ENCODE measurements at places on chromosomes 16 and 17. TPM values are rescaled to one million over a fixed set of nuclear protein-coding genes. Genes with fewer than 3 reads are reported as not detected.

Gene SEPTIN12
- total RNA-seq, result not detected

Gene ASGR2
- total RNA-seq, result not detected

Gene CACNG5
- total RNA-seq, result not detected

Gene SDR42E2
- total RNA-seq, result under 0.01 TPM

Gene PRR29
- total RNA-seq, result 0.16 TPM

Gene WSCD1
- 0.72 TPM for total RNA-seq

Gene TNFSF13
- total RNA-seq, result 11.4 TPM

Gene SLC6A4
- 56.9 TPM for total RNA-seq

Gene KRTAP1-4
- total RNA-seq, result not detected

Gene KRT31
- total RNA-seq, result not detected

Gene PABPN1L
- not detected for total RNA-seq

Gene CMTM1
- not detected for total RNA-seq

Gene SSTR5
- 1.4 TPM for total RNA-seq

Gene CCL18
- not detected for total RNA-seq

Gene NECAB2
- not detected for total RNA-seq

Gene DPEP2
- total RNA-seq, result not detected

Gene CNGB1
- total RNA-seq, result not detected

Gene SLC7A5
- 61.9 TPM for total RNA-seq

Gene TNFRSF13B
- not detected for total RNA-seq

Gene TXNL4B
- 10.4 TPM for total RNA-seq

Gene NKD1
- 0.32 TPM for total RNA-seq

Gene SERPINF2
- total RNA-seq, result 0.65 TPM

Gene PYY
- total RNA-seq, result not detected

Gene TP53TG3C
- total RNA-seq, result not detected

Gene SULT1A4
- 5.2 TPM for total RNA-seq

Gene CARD14
- total RNA-seq, result not detected

Gene CCR7
- total RNA-seq, result not detected

Gene CIBAR2
- not detected for total RNA-seq

Gene SEZ6
- total RNA-seq, result not detected

Gene NPIPA3
- not detected for total RNA-seq

Gene SLC16A6
- not detected for total RNA-seq

Gene TLCD1
- 20.9 TPM for total RNA-seq

Gene CRYBA1
- total RNA-seq, result not detected

Gene CD19
- total RNA-seq, result not detected

Gene CSH1
- not detected for total RNA-seq

Gene FBXW10
- not detected for total RNA-seq

Gene FBXL16
- total RNA-seq, result 2.9 TPM

Gene TP53TG3B
- total RNA-seq, result 0.16 TPM

Gene SLC16A3
- total RNA-seq, result 600 TPM

Gene PRSS21
- not detected for total RNA-seq

Gene TLCD3B
- not detected for total RNA-seq

Gene SEC14L5
- total RNA-seq, result under 0.01 TPM

Gene ZNF287
- total RNA-seq, result 8.7 TPM

Gene PRSS27
- total RNA-seq, result 0.16 TPM

Gene ALOX15B
- total RNA-seq, result 0.36 TPM

Gene CTF1
- 0.54 TPM for total RNA-seq

Gene USP31
- total RNA-seq, result 5.1 TPM

Gene GJC1
- 4.7 TPM for total RNA-seq

Gene TBC1D3I
- total RNA-seq, result not detected

Gene CD300E
- total RNA-seq, result not detected

Gene RAB37
- 5.8 TPM for total RNA-seq

Gene OTOA
- total RNA-seq, result not detected
